ENCODE measurements at places on chromosomes 16 and 17.

DNA sequence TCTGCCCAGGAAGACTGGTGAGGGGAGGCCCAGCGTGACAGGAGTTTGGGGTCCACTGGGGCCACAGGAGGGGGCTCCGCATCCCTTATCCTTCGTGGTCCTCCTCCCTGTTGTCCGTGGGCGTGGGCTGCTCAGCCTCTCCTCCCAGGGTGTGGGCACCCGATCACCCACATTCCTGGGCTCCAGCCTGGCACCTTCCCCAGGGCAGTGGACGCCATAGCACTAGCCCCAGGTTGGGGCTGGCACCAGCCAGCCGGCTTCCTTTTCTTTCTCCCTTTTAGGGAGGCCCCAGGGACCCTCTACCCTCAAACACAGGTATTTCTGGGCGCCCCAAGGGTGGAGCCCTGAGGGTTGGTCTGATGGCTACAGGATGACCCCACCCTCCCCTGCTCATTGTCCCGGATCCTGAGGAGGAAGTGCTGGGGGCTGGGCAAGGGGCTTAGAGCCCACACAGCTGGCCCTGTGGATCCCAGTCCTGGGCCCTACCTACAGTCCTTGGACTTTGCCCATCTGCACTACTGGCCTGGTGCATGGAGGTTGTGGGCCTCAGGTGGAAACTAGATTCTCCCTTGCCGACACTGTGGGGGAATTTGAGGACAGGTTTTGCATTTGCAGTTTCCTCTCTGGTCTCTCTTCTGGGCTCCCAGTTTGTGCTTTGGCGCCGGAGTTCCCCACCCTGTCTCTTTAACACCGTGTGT, 1.1 kb downstream of the KIF1C start:
- DNase-seq: no peak

GRCh38 chr16:84047206-84047605, 4.6 kb upstream of the SLC38A8 start:
- DNase-seq: no peak

DNA sequence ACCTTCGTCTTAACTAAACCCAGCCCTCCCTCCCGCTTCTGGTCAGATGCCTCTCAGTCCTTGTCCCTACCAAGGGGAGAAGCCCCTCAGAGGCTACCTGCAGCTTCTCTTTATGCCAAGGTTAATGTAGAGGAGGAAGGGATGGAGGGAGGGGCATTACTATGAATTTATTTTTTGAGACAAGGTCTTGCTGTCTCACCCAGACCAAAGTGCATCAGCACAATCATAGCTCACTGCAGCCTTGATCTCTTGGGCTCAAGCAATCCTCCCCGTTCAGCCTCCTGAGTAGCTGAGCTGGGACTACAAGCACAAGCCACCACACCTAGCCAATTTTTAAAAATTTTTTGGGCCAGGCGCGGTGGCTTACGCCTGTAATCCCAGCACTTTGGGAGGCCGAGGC, 15.3 kb downstream of the EPOP start:
- DNase-seq: no peak

DNA sequence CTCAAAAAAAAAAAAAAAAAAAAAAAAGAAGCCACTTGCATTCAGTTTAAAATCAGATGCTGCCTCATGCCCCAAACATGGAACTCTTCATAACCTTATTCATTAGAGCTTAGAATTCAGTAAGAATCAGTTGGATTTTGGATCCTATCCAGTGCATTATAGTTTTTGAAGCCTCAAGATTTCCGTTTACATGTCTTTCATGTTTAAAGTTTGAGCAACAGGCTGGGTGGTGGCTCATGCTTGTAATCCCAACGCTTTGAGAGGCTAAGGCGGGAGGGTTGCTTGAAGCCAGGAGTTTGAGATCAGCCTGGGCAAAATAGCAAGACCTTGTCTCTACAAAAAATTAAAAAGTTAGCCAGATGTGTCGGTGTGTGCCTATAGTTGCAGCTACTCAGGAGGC, 55.0 kb downstream of the SNTB2 start:
- DNase-seq: no peak

DNA sequence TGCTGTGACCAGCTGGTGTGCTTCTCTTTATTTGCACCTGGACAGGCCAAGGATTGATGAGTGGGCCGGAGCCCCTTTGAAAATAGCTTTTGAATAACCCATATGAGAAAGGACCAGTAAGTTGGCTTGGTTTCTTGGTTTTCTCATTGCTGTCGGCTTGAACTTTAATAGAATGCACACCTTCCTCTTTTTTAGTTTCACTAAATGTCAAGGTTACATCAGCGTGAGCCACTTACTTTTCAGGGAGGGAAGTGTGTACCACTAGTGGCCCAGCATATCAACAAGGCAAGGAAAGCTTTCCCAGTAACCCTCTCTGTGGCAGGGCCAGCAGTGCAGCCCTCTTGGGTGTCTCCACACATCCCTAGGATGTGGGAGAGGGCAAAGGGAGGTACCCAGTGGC, 433.3 kb downstream of the CA10 start:
- DNase-seq: no peak

- DNase-seq: no peak
These were observed 28.7 kb downstream of the NOS2 start for GRCh38 chr17:27771586-27771985.

DNA sequence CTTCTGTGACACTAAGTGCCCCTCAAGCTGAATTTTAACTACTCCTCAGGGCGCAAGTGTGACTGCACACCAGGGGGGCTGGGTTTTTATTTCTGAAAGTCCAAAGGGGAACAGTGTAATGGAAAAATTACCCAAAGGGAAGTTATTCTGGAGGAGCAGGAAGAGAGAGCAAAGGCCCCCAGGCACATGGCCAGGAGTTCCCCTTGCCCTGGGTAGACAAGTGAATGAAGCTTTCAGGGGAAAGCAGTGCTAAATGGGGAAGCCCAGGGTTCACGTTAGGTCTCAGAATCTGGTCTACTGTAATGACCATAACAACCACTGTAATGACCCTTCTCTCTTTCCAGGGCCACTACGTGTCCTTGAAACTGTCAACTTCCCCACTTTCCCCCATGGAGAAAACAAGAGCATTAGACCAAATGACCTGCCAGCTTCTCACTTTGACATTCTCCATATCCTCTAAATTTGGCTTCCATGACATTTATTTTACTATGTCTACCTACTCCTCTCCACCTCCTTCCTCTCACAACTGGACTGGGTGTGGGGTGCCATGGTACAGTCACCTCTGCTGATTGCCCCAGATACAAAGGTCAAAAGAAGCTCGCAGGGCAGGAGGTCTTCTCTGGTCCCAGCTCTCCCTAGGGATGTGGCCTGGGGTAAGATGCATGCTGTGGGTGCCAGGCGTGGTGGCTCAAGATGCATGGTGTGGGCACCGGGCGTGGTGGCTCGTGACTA, 34.1 kb upstream of the MMP2 start:
- DNase-seq: no peak

DNA sequence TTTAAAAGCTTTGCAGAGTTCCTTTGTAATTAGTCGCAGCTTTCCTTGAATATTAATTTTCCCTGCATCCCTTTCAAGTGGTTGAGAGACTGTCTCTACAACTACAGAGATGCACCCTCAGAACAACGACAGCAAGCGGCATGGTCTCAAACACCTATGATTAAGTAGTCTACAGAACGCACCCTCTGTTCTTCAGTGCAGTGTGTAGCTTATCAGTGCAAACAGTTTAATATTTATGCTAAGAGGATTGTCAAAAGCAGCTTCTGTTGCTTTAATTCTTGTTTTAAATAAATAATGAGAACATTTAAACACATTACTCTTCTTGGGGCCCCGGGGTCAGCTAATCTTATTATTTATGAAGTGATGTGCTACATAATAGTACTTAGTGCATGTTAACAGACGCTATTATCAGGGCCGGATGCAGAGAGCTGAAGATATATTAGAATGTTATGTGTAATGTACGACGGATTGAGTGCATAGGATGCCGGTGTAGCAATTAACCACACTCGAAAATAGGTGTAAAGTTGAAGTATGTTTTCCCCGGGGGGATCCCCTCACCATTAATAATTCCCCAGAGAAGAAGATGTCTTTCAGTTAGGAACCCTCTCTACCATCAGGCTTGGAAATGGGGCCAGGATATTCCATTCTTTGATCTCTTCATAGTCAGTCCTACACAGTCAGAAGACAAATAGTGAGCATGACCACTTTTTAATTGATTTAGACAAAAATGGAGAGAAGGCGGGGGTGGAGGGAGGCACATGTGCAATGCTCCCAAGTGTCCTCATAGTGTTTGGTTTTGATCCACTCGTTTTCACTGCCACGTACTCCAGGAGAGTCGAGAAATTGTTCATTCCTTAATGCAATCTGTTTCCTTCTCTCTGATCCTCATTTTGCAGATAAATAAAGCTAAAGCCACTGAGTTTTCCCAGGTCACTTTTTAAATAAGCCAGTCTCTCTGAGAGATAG, 176.3 kb downstream of the IRX3 start:
- DNase-seq: no peak
